ENCODE measurements at places on chromosomes 11 and 22. TPM values are rescaled to one million over a fixed set of nuclear protein-coding genes. Genes with fewer than 3 reads are reported as not detected.

- H3K27me3 ChIP-seq, result peaks cover 7% of the 10 kb centered on the region
- DNase-seq, result no peak
- H3K27ac ChIP-seq, result no peak overlapping the region
- no peaks in the 10 kb centered on the region for H3K36me3 ChIP-seq
- no peaks in the 10 kb centered on the region for H3K4me1 ChIP-seq
Observed at GRCh38 chr22:28220626-28221363, 301.7 kb upstream of the PITPNB start.

DNA sequence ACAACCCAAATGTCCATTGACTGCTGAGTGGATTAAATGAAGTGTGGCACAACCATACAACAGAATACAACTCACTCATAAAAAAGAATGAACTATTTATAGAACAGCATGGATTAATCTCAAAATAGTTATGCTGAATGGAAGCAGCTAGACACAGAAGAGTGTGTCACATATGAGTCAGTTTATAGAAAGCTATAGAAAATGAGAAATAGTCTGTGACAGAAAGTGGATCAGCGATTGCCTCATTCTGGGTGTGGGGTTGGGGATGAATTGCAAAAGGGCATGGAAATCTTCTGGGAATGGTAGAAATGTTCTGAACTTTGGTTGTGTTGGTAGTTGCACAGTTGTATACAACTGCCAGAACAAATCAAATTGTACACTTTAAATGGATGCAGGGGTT is 37.4 kb downstream of the PRR5L start:
- H3K36me3 ChIP-seq, result no peaks in the 10 kb centered on the region
- no peak overlapping the region for H3K4me3 ChIP-seq
- peaks cover 3% of the 10 kb centered on the region for H3K27me3 ChIP-seq

DNA sequence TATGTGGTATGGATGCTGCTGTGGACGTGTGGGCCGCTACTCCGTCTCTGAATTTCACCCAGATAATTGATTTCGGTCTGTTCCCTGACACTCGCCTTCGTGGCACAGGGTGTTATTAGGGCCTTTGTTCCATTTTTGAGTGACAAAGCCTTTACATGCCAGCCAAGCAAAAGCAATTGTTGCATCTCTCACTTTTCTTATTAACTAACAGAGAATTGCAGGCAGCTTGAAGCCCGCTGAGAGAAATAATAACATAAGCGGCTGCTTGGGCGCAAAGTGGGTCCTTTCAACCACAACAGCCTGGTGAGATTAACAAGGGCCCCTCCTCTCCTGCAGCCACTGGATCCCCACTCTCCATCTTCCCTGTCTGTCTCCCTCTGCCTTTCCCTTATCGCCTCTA is 449.4 kb downstream of the NTM start:
- H3K36me3 ChIP-seq, result no peaks in the 10 kb centered on the region
- no peaks in the 10 kb centered on the region for H3K4me1 ChIP-seq
- no peak overlapping the region for H3K27ac ChIP-seq
- DNase-seq, result no peak
- no peak overlapping the region for H3K4me3 ChIP-seq
- no peaks in the 10 kb centered on the region for H3K27me3 ChIP-seq

- peaks cover 30% of the 10 kb centered on the region for H3K4me1 ChIP-seq
- H3K27ac ChIP-seq, result no peak overlapping the region
- H3K36me3 ChIP-seq, result no peaks in the 10 kb centered on the region
- H3K4me3 ChIP-seq, result no peak overlapping the region
- DNase-seq, result no peak
- peaks cover 24% of the 10 kb centered on the region for H3K27me3 ChIP-seq
Observed at GRCh38 chr22:29073618-29074275, 912 bp downstream of the KREMEN1 start.

DNA sequence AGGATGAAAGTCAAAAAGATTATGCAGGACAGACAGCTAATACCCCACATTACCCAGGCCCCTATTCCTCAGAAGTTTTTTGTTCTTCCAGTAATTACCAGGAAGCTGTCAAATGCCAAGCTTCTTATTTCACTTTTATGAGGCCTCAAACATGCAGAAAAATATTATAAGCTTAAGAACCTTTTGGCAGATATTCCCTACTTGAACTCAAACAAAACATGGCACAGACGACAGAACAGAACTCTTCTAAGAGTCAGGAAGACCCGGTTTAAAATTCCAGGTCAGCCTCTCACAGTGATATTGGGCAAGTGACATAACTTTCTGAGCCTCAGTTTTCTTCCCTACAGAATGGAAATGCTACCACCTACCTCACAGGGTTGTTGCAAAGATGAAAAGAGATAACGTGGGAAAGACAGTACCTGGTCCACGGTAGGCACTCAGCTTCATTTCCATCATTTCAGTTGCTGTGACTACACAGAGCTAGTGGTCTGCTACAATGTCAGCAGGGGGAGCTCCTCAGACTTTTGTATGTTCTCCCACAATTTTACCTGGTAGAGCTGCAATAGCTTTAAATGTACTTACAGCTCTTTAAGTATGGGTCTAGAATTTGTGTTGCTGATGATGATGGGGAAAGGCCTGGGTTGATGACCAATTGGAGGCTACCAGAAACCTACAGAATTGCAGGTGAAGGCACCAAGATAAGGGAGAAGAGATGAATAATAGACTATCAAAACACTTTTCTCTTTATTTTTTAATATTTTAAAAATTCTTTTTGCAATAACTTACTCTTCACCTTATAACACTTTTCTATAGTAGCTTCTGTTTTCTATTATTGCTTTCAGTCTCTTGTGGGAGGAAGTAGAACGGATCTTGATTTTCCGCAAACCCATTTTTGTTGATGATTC is 98.3 kb upstream of the CHRM4 start:
- DNase-seq, result peak; percentile 39
- H3K27ac ChIP-seq, result no peak overlapping the region
- H3K4me3 ChIP-seq, result no peak overlapping the region
- H3K4me1 ChIP-seq, result no peaks in the 10 kb centered on the region
- H3K27me3 ChIP-seq, result no peaks in the 10 kb centered on the region

DNA sequence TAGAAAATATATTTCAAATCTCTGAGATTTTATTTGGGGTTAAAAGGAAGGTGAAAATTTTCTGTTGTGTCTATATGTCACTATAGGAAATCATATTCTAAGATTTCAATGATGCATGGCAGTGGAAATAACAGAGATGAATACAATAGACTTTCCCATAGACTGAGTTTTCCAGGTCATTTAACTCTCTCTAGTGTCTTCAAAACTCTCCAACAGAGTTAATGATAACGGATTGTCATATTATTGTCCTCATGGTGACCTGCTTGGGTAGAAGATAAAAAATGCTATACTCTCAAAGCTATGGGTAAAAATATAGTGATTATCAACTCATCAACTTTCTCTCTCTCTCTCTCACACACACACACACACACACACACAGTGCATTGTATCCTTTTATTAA is 312.9 kb downstream of the CNTN5 start:
- no peaks in the 10 kb centered on the region for H3K27me3 ChIP-seq
- H3K4me1 ChIP-seq, result no peaks in the 10 kb centered on the region
- no peaks in the 10 kb centered on the region for H3K36me3 ChIP-seq
- H3K27ac ChIP-seq, result no peak overlapping the region

- no peaks in the 10 kb centered on the region for H3K4me1 ChIP-seq
- H3K27me3 ChIP-seq, result no peaks in the 10 kb centered on the region
- no peaks in the 10 kb centered on the region for H3K36me3 ChIP-seq
Observed at GRCh38 chr22:47793304-47794101, 1031.1 kb downstream of the TBC1D22A start.

DNA sequence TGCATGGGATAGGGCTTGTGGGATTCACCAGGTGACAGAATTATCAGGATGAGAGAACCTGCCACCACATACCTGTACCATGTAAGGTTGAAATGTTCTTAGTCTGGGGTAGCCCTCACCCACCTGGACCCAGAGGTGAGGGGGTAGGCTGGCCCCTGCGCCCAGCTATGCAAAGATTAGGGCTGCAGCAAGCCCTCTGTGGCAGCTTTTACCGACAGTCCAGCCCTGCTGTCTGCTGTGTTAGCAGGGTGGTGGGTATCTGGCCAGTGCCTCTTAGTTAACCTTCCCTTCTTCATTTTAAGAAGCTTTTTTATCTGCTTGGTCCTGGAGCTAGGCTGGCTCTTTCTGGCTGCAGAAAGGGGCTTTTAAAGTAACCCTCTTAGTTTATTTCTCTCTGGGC is 13.9 kb downstream of the INSC start:
- no peak overlapping the region for H3K27ac ChIP-seq
- H3K36me3 ChIP-seq, result no peaks in the 10 kb centered on the region
- no peak overlapping the region for H3K4me3 ChIP-seq
- H3K4me1 ChIP-seq, result no peaks in the 10 kb centered on the region
- peaks cover 6% of the 10 kb centered on the region for H3K27me3 ChIP-seq

GRCh38 chr22:46125816-46126765 is 24.2 kb upstream of the PPARA start:
- no peaks in the 10 kb centered on the region for H3K36me3 ChIP-seq
- no peak overlapping the region for H3K4me3 ChIP-seq
- DNase-seq, result no peak
- H3K4me1 ChIP-seq, result peaks cover 5% of the 10 kb centered on the region
- H3K27ac ChIP-seq, result no peak overlapping the region
- H3K27me3 ChIP-seq, result no peaks in the 10 kb centered on the region

GRCh38 chr11:108825381-108825780 is 160.5 kb downstream of the DDX10 start:
- no peak overlapping the region for H3K4me3 ChIP-seq
- no peaks in the 10 kb centered on the region for H3K36me3 ChIP-seq
- H3K27ac ChIP-seq, result no peak overlapping the region
- H3K27me3 ChIP-seq, result no peaks in the 10 kb centered on the region
- no peaks in the 10 kb centered on the region for H3K4me1 ChIP-seq

- H3K27ac ChIP-seq, result no peak overlapping the region
- no peaks in the 10 kb centered on the region for H3K27me3 ChIP-seq
- peaks cover 8% of the 10 kb centered on the region for H3K4me1 ChIP-seq
- no peak overlapping the region for H3K4me3 ChIP-seq
- no peak for DNase-seq
Observed at GRCh38 chr11:46835897-46836296, 10.2 kb downstream of the CKAP5 start.

DNA sequence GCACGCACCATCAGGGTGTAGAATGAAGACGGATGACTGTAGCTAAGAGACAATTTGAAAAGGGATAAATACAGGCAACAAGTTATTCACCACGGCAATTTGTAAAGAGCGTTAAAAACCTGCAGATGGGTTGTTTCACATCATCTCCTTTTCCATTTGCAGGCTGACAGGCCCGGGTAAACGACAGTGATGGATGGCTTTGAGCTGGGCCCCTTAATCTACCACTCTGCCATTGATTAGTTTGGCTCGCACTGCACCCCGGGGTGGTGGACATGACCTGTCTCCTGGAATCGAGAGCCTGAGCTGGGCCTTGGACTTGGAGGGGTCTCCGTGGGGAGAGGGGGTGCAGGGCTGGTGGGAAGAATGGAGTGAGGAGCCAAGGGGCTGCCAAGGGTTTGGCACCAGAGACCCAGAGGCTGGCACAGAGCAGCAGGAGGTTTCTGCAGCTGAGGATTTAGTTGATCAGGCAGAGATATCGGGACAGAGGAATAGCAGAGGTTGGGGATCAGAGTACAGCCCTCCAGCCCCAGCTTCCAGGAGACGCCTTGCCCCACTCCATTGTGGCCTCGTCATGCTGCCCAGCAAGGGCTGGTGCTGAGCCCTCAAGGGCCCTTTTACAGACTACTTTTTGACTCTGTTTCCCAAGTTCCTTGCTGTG is 110.6 kb upstream of the NECTIN1 start:
- H3K4me1 ChIP-seq, result no peaks in the 10 kb centered on the region
- no peaks in the 10 kb centered on the region for H3K36me3 ChIP-seq
- H3K27me3 ChIP-seq, result no peaks in the 10 kb centered on the region
- H3K27ac ChIP-seq, result no peak overlapping the region
- DNase-seq, result no peak
- H3K4me3 ChIP-seq, result no peak overlapping the region

DNA sequence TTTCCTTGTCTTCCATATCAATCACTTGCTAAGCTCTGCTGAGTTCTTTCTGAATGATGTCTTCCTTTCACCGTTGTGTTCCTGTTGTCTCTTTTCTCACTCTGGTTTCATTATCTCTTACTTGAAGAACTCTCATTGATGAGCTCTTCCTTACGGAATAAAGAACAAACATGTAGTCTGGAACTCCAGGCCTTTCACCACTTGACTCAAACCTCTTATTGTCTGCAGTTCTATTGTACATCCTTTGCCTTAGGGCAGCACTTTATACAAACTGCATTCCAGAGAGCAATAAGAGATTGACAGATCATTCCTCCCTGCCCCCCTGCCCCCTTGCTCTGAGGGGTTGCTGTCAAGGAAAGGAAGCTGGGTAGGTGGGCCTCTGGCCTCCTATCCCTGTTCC is 517.4 kb downstream of the TMEM135 start:
- no peaks in the 10 kb centered on the region for H3K27me3 ChIP-seq
- no peak overlapping the region for H3K27ac ChIP-seq
- no peak for DNase-seq
- no peak overlapping the region for H3K4me3 ChIP-seq
- H3K36me3 ChIP-seq, result no peaks in the 10 kb centered on the region
- no peaks in the 10 kb centered on the region for H3K4me1 ChIP-seq

GRCh38 chr22:48889887-48890692 is 937.6 kb downstream of the BRD1 start:
- no peaks in the 10 kb centered on the region for H3K27me3 ChIP-seq
- H3K27ac ChIP-seq, result no peak overlapping the region

DNA sequence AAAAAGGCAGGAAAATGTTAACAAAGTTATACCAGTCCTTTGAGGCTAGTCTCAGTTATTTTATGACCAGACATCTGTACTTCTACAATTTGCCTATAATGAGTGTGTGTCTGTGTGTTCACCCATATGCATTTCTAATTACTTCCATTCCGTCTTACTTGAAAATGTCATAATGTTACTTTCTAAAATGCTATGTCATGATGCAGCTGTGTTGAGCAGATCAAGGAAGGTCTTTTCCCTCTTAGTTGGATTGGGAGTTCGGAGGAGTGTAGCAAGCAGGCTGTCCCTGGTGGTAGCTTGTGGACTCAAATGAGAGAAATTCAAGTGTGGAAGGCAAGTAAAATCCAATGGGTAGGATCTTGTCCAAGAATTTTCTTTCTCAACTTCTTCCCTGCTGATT is 3.0 kb downstream of the SNX19 start:
- H3K4me1 ChIP-seq, result peaks cover 20% of the 10 kb centered on the region
- H3K4me3 ChIP-seq, result peak overlapping the region; percentile 1
- DNase-seq, result no peak
- peaks cover 49% of the 10 kb centered on the region for H3K36me3 ChIP-seq
- no peaks in the 10 kb centered on the region for H3K27me3 ChIP-seq

DNA sequence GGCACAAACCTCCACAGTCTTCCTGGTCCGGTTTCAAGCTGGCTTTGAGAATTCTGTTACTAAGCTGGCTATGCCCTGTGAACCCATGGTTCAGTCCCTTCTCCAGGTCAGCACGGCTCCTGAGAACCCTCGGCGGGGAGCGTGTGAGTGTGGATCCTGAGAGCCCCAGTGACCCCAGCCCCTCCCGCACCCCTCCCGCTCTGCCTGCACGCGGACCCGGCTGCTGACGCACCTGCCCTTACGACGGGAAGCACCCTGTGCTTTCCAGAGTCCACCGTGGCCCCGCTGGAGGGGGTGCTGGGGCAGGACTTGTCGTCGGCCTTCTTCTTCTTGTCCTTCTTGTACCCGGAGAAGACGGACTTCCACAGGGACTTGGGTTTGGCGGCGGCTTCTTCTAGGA is 42.8 kb upstream of the BID start:
- H3K27ac ChIP-seq, result no peak overlapping the region
- peaks cover 23% of the 10 kb centered on the region for H3K36me3 ChIP-seq
- DNase-seq, result no peak
- H3K27me3 ChIP-seq, result no peaks in the 10 kb centered on the region
- no peaks in the 10 kb centered on the region for H3K4me1 ChIP-seq

The LRRC74B gene
- 0.10 TPM for total RNA-seq

The GTSE1 gene
- total RNA-seq, result 1.3 TPM

The CRACR2B gene
- 1.2 TPM for total RNA-seq

The FGF4 gene
- total RNA-seq, result not detected

The LDHAL6A gene
- total RNA-seq, result not detected
